ENCODE measurements at places on chromosomes 6 and 20. TPM values are rescaled to one million over a fixed set of nuclear protein-coding genes. Genes with fewer than 3 reads are reported as not detected.
A peak's percentile ranks its signal among the peaks of the same experiment; 100 is the strongest.

- DNase-seq = no peak
Measured at GRCh38 chr20:46357030-46357514, 48.8 kb upstream of the CDH22 start.

LY6G5C gene
- 1.5 TPM for total RNA-seq

DNA sequence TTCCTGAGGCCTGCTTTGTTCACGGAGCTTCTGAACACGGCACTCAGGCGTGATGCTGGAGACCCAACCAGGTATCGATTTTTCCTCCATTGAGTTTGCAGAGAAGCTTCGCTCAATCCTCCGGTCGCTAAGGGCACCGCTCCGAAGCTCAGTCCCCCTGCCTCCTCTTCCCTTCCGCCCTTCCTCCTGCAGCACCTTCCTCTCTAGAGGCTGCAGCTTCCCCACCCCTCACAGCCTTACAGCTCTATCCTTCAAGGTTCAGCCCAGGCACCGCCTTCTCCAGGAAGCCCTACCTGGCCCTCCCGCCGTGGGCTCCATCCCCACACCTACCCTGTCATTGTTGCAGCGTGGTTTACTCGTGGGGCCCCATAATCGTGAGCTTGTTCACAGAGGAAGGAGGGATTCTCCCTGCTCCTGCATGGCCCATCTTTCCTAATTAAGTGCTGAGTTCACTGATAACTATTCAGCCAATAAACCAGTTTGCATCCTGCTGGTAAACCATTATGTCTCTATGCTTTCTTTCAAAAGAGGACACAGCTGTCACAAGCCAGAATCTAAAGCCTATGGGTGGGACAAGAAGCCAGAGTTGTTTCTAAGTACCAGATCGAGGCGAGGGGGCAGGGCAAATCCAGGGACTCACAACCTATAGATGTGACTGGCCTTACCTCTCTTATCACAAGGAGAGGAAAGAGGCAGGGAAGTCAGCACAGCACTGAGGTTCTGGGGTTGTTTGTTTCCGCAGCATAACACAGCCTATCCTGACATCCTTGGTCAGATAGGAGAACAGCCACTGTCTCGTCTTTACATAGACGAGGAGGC, 152.0 kb downstream of the GRM4 start:
- DNase-seq = no peak

DNA sequence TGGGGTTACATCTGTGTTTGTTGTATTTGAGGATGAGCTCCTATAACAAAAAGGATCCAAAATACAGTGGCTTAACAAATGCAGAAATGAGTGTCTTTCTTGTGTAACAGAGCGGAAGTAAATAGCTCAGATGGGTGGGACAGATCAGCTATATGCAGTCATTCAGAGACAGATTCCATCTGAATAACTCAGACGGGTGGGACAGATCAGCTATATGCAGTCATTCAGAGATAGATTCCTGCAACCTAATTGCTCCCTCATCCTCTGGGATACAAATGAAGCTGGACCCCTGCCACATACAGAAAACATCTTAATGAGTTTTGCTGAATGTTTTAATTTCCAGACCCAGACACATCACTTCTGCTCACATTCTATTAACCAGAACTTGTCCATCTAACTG, 332.3 kb downstream of the BCKDHB start:
- DNase-seq = no peak

DNA sequence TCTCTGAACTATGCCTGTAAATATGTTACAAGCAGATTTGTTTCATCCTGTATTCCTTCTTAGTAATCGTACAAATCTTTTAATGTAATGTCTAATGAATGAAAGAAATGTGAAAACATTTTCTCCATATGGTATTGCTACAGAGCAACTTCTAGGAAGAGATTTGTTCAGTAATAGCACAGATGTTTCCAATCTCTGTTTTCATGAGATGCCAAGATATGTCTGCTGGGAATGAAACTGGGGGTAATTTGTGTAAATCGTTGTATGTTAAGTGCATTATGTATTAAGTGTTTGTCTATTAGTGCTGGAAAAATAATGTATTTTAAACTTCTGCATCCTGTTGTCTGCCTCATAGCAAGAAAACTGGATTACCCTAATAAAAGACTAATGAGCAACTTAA, 722.2 kb upstream of the EYS start:
- DNase-seq = no peak

- no peak for DNase-seq
Measured at GRCh38 chr6:117837261-117837660, 69.8 kb upstream of the SLC35F1 start.

DNA sequence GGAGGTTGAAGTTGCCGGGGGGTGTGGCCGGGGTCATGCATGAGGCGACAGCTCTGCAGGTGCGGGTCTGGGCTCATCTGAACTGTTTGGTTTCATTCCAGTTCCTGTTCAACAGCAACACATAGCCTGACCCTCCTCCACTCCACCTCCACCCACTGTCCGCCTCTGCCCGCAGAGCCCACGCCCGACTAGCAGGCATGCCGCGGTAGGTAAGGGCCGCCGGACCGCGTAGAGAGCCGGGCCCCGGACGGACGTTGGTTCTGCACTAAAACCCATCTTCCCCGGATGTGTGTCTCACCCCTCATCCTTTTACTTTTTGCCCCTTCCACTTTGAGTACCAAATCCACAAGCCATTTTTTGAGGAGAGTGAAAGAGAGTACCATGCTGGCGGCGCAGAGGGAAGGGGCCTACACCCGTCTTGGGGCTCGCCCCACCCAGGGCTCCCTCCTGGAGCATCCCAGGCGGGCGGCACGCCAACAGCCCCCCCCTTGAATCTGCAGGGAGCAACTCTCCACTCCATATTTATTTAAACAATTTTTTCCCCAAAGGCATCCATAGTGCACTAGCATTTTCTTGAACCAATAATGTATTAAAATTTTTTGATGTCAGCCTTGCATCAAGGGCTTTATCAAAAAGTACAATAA, 72.5 kb downstream of the PTPN1 start:
- DNase-seq = no peak

GPX5 gene
- not detected for total RNA-seq

- no peak for DNase-seq
Measured at GRCh38 chr20:38098952-38099351, 65.4 kb downstream of the RPRD1B start.

- DNase-seq = no peak
Measured at GRCh38 chr6:139708337-139709199, 334.1 kb upstream of the CITED2 start.

LAMA4 gene
- 83.0 TPM for total RNA-seq

AFG1L gene
- total RNA-seq = 15.7 TPM

- DNase-seq = no peak
Measured at GRCh38 chr6:159217595-159218275, 48.5 kb downstream of the FNDC1 start.

SMLR1 gene
- not detected for total RNA-seq

DNA sequence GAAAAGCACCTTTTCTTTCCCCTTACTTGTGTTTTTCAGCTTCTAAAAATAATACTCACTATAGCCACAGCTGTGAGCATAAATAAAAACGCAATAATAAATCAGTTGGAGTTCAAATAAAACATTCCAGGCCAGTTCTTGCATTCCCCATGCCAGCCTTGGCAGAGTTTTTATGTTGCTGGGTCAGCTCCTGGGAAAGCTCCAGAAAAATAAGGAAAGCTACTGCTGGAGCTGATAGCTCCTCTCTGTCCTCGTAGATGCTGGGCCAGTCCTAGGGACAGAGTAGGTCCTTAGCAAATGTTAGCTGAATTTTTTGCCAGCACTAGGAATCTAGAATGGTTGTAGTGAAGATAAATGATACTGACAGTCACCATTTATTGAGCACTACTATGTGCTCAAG, 389.0 kb upstream of the SYNCRIP start:
- no peak for DNase-seq

DNA sequence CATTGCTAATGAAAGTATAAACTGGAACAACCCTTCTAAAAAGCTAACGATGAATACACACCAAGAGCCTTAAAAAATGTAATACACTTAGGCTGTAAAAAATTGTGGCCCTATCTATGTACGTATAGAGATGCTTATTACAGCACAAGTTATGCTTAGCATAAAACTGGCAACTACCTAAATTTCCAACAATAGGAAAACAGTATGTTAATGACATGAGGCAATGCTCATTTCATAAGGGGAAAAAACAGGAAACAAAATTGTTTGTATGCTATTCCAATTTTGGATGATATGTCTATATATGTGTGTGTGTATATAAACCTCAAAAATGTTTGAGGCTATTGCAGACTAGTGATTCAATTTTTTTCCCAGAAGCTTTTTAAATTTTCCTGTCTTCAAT, 82.5 kb downstream of the DTNBP1 start:
- no peak for DNase-seq

DNA sequence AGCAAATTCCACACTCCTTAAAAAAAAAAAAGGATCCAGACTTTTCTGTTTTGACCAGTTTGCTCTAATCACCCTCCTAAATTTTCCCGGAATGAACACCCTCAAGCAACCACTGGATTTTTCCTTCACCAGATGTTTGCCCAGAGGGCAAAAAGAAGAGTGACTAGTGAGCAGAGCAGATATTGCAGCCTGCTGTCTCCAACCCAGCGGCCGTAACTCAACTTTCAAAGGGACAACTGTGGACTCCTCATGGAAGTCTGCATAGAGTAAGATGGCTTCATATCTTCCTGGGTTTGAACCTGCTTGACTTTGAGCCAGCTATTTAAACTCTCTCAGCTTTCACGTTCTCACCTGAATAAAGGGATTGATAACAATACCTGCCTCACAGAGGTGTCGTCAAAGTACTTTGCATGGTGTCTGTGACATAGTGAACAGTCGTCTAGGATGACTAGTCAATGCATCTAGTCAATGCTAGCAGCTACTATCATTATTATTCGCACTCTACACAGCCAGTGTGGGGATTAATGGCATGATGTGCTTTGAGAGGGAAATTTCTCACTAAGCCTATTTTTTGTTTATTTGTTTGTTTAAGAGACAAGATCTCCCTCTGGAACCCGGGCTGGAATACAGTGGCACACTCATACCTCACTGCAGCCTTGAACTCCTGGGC, 92.2 kb upstream of the HIVEP1 start:
- DNase-seq = no peak

GRCh38 chr6:21309807-21310221, 283.7 kb upstream of the SOX4 start:
- DNase-seq = no peak

DNA sequence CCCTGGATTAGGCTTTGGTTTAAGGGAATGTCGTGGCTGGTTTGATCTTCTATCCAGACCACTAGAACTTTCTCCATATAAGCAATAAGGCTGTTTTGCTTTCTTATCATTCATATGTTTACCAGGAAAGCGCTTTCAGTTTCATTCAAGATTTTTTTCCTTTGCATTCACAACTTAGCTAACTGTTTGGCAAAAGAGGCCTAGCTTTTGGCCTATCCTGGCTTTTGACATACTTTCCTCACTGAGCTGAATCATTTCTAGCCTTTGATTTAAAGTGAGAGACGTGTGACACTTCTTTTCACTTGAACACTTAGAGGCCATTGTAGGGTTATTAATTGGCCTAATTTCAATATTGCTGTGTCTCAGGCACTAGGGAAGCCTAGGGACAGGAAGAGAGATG, 1.7 kb upstream of the FAM50B start:
- no peak for DNase-seq

GRCh38 chr6:42694586-42694985, 27.8 kb downstream of the PRPH2 start:
- no peak for DNase-seq

DNA sequence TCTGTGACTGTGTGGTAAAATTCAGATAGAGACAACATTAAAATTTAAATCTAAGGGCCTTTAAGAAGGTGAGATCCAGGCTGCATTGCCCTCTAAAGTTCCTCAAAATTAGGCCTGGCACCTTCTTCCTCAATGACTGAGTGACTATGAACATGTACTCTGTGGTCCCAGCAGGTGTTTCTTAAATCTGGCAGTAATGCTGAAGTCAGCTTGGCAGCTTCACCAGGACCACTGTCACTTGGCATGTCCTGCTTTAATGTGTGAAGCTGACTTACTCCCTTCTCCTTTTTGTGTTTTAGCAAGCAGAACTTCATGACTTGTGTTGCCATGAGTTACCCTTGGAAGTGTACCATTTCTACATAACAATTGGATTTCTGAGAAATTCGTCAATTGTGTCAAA, 141.7 kb downstream of the NKAIN2 start:
- no peak for DNase-seq

EBF4 gene
- total RNA-seq = 4.7 TPM

GRCh38 chr20:49276961-49277785, 684 bp downstream of the ZNFX1 start:
- peak; percentile 65 for DNase-seq

GRCh38 chr6:42341221-42341620, 110.5 kb downstream of the TRERF1 start:
- DNase-seq = no peak

- no peak for DNase-seq
Measured at GRCh38 chr20:48148916-48149672, 363.8 kb upstream of the SULF2 start.

DNA sequence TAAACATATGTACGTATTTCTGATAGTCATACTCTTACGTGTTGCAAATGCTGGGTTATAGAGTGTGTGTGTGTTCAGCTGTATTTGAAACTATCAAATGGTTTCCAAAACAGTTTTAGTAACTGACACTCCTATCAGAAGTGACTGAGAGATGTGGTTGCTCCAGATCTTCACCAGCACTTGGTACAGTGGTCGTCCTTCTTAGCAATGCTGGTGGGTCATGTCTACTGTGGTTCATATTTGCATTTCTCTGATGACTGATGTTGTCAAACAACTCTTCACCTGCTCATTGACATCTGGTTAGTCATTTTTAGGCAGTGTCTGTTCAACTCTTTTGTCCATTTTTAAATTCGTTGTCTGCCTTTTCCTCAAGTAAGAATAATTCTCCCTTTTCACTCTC, 259.3 kb downstream of the KIF16B start:
- DNase-seq = no peak

PNLDC1 gene
- total RNA-seq = 0.32 TPM

AURKA gene
- total RNA-seq = 8.4 TPM

DNA sequence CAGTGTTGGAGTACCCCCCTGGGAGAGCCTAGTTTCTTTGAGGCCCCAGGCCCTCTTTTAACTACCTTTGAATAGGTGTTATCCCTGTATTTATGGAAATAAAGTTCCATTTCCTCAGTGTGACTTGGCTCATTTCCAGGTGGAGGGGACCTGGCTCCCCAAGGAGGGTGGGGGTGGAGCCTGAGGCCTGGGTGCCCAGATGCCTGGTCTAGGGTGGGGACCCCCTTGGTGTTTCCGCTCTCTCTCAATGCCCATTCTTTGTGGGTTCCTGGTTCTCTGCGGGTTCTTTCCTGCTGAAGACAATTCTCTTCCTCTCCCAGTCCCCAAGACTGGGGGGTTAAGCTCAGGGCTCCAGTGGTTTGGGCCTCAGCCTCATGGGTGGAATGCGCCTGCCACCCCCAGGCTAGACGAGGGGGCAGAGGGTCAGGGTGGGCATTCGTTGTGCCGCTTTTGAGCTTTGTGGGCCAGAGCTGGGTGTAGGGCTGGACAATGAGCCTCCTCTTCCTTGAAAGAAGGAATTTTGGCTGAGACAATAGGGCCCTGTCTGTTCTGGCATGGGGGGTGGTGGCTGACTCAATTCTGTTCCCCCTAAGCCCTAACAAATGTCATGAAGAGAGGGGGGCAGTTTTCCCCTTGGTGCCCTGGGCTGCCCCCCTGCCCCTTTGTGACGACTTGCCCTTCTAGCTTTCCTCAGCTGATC, 686 bp upstream of the EGFL8 start:
- DNase-seq = no peak

Measured in Right ventricle myocardium inferior (tissue), 1 donor.